Right lung (tissue), 10 donors: ENCODE measurements at places on chromosomes 1 and 21. TPM values are rescaled to one million over a fixed set of nuclear protein-coding genes. Genes with fewer than 3 reads are reported as not detected.

DNA sequence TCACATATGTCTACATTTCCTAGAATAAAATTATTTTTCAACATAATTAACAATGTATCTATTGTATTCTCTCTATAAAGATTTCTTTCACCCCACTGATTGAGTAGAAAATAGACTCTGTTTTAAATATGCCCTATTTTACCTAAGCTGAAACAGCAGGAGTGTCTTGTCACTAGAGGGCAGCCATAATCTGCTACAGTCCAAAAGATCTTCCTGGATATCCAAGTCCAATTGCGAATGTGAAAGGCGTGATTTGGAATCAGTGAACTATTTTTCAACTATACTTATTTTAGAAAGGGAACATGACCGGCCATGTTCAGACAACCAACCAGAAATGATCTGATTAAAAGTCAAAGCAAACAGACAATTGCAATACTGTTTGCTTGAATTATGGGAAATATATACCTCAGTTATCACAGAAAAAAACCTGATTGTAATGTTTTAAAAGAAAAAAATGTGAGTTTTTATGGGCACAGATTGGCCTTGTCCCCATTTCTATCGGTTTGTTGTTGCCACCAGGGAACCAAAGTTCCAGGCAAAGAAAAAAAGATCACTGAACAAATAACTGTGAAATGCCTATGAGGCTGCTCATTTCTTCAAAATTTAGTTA lies 1211.0 kb upstream of the ADGRL4 start:
- DNase-seq: peak; percentile 38

AMY1A gene
- 2.1 TPM for polyA plus RNA-seq

- no peak for DNase-seq
Measured at GRCh38 chr1:37031429-37031828, 2.9 kb downstream of the GRIK3 start.

DNA sequence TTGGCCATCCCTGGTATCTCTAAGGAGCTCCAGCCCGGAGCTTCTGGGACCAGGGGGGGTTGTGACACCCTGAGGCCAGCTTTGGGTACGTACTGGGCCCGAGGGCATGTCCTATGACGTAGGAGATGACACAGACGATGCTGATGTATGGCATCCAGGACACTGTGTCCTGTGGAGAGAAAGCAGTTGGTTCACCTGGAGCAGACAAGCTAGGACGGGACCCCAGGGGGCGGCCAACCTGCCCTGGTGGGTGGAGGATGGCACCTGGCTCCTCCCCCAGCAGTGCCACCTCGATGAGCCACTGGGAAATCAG lies 12.1 kb upstream of the SLC2A7 start:
- no peak for DNase-seq

- DNase-seq: no peak
Measured at GRCh38 chr1:52911541-52911940, 10.0 kb downstream of the ECHDC2 start.

TP73 gene
- 2.1 TPM for polyA plus RNA-seq

DNA sequence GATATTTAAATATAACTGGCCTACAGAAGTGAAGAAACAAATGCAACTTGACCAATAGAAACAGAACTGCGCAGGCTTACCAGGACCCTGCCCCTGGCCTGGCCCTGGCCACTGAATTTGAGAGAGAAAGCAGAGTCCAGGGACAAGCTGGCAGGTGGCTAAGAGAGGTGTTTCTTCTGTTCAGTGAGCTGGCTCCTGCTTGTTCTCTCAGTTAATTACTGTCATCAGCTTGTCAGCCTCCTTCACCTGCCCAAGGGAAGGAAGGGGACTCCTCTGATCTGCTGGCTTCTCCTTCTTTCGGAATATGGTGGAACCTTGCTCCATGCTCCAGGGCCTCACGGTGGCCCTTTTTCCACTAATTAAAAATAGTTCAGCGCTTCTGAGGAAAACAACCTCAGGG lies 388.4 kb downstream of the DISC1 start:
- DNase-seq: no peak

DNA sequence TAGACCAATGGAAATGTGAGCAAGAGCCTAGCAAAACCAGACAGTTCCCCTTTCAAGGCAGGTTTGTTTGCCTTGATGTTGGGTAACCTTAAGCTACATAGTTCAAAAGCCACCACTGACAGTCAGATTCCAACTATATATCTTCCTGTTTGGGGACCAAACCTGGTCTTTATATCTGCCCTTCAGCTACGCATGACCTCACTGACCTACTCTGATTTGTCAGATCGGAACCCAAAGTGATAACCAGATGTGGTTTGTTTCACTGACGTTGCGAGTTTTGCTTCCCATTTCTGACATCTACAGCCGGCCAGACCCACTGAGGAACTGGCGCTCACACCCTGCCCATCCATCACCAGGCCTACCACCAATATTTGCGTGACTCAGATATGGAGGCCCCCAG lies 361.1 kb upstream of the CHRM3 start:
- no peak for DNase-seq

GRCh38 chr1:172719066-172719627 lies 60.2 kb downstream of the FASLG start:
- no peak for DNase-seq

PLD5 gene
- 0.19 TPM for polyA plus RNA-seq

UBE2J2 gene
- polyA plus RNA-seq: 69.2 TPM

DNA sequence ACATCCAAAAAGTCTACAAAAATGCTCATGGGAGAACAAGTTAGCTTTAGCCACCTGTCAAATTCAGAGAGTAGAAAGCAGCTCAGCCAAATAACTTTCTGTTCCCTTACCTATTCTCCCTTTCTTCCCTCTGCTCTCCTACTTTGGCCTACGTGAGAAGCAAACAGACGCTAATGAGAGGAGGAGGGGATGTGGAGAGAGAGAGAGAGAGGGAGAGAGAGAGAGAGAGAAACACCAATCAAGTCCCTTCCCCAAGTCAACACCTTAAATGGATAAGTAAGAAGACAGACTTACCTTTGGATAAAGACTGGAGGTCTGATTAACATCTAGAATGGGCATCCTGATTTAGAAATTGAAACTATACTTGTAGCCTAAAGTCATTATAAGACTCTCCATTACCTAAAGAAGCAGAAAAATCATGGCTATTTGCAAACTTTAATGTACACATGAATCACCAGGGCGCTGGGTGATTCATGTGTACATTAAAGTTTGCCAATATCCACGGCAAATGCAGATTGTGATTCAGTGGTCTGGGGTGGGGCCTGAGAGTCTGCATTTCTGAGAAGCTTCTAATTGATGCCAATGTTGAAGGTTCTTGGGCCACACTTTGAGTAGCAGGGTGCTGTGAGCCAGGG lies 13.1 kb upstream of the DUSP12 start:
- no peak for DNase-seq

DNA sequence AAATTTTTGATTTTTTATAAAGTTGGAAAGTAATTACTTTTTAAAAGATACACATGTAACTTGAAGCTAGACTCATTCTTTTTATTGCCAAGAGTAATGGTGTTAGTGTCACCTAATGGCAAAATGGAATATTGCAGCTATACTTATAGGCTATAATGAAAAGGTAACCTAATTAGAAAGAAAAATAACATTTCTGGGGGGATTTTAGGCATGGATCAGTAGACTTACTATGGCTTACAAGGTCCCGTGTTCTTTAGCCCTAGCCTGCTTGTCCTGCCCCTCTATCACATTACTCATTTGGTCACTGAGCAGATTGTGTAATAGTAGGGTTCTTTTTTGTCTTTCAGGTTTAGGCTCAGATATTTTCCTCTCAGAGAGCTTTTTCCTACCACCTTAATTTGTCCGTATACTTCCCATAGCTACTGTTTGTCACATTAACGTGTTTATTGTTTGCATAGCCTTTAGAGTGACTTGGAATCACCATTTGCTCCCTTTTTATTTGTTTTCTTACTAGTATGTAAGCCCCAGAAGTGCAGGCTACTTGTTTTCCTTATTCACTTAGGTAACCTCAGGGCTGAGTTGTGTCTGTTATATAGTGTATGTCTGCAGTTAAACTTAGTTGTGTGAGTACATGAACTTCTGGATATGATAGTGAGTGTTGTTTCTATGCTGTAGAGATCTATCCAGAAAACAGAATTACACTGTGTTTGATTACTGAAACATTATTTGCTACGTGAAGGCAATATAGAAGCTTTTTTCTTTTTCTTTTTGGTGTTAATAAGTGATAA lies 58.7 kb downstream of the RABGAP1L start:
- peak; percentile 24 for DNase-seq

DNA sequence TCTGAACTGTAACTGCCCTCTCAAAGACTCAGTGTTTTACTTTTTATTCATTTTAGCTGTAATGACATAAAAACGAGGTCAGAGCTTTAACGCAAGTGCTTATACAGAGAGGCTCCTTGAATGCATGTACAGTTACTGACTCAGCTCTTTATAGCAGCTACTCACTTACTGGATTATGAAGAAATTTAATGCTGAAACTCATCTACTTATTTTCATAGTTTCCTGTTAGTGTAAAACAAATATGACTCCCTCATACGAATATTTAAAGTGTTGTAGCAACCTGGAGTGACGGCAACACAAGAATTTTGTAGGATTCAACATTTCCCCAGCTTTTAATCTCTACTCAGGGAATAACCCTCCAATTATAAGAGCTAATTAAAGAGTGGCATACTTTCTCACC lies 32.7 kb downstream of the ADSS2 start:
- no peak for DNase-seq

- no peak for DNase-seq
Measured at GRCh38 chr1:156749419-156750118, 1.9 kb downstream of the HDGF start.

DNA sequence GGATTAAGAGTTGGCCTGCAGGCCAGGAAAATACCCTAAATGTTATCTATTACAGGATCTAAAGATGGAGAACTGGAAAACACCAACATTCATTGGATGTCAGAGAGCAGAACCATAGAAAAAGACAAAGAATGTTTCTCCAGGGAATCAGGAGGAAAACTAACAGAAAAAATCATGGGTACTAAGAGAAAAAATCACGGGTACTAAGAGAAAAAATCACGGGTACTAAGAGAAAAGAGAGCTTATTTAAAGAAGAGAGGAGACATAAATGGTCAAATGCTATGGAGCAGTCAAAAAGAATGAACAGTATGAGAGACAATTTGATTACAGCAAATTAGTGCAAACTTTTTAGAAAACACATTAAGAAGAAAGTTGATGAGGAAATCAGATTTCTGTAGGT lies 73.8 kb upstream of the SERBP1 start:
- no peak for DNase-seq

TMPRSS15 gene
- not detected for polyA plus RNA-seq

DNA sequence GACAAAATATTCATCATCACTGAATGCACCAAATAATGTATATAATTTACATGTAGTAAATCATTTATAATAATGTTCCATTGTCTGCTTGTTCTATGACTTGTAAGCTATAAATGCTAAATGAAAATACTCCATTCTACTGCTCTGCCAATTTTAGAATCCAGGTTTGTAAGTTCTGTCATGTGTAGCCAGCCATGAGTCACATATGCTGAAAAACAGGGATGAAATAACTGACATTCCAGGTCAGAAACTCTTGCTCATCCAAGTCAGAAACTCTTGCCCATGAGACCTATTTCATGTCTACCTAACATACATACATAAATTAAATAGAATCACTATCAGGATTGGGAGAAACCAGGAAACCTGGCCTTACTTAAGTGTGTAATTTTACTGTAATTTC lies 95.6 kb downstream of the ASH1L start:
- no peak for DNase-seq
